Esophagus muscularis mucosa (tissue), 4 donors: ENCODE measurements at places on chromosomes 5 and 9. TPM values are rescaled to one million over a fixed set of nuclear protein-coding genes. Genes with fewer than 3 reads are reported as not detected.

GRCh38 chr9:90478821-90479220 lies 163.8 kb downstream of the DIRAS2 start:
- DNase-seq = no peak

DNA sequence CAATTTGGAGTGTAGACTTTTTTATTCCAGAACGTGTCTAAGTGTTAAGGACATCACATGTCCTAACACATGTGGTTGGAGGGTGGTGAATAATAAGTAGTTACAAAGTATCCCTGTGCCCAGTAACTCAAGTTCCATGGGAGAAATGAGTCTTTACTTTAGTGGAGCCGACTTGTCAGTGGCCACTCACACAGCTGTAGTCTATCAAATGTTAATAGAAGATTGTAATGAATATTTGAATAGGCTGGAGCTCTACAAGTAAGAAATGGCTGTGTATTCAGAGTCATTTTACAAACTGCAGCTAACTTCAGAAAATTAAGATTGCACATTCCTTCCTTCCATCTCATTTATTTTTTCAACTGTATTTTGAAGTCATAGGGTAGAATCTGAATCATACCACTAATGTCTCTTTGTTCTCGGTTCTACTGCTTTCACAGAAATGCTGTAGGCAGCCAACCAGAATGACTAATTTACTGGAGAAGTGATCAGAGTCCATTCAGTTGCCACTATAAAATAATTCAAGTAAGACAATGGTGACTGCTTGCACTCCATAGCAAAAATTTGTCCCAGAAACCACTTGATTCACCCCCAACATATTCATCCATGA lies 394.8 kb downstream of the NR2F1-AS1 start:
- DNase-seq = no peak

Gene DRD1
- total RNA-seq = 0.06 TPM

DNA sequence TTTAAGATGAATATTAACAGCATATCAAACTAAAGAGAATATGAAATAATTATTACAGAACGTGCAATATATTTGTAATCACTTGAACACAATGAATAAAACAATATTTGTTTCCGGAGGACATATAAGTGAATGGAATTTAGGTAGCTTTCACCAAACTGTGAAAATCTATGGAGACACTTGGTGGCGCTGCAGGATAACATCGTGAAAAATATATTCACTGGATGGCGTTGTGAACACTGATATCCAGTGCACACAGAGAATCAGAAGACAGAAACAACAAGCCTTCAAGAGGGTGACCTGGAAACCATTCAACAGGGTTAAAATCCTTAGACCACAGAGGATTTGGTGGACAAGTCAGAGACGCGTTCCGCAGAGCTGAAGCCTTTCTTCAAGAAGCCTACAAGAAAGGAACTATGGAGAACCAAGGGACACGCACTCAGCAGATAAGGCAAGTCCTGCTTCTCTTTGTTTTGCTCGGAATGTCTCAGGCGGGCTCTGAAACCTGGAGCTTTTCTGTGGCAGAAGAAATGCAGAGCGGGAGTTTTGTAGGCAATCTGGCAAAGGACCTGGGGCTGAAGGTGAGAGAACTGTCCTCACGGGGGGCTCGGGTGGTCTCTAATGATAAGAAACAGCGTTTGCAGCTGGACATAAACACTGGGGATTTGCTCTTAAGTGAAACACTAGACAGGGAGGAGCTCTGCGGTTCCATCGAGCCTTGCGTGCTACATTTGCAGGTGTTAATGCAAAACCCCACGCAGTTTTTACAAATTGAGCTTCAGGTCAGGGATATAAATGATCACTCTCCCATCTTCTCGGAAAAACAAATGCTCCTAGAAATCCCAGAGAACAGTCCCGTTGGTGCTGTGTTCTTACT lies at the start of gene PCDHB11:
Gene PCDHB11, plus strand, starts transcription at position 269 of the 877 bp plus-strand sequence. Its CDS starts 148 bp downstream, at position 417.
- DNase-seq = no peak

GRCh38 chr5:98961665-98962344 lies 33.0 kb upstream of the CHD1 start:
- DNase-seq = no peak

Gene OR13C2
- total RNA-seq = 0.34 TPM

Gene CDH9
- not detected for total RNA-seq

DNA sequence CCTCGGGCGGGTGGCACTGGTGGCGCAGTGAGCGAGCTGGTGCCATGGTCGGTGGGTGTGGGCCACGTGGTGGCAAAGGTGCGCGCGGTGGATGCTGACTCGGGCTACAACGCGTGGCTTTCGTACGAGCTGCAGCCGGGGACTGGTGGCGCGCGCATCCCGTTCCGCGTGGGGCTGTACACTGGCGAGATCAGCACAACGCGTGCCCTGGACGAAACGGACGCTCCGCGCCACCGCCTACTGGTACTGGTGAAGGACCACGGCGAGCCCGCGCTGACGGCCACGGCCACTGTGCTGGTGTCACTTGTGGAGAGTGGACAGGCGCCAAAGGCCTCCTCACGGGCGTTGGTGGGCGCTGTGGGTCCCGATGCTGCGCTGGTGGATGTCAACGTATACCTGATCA lies 2.0 kb downstream of the PCDHA4 start:
- no peak for DNase-seq

DNA sequence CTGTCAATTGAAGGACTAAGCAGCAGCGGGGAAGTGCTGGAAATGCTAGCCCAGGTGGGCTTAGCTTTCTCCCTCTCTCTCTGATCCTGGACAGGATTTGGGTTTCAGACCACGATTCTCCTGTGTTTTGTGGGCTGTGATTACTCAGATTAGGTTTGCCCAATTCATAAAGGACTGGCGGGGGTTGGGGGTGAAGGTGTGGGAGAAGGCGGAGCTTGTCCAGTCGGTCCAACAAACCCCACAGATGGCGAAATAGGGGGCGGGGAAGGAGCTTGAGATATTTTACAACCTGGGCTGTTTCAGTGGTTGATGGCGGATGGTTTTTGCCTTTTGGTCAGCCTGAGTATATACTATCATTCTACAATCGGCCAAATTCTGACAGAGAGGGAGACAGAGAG lies 35.2 kb downstream of the PCDHAC2 start:
- no peak for DNase-seq

GRCh38 chr9:87152256-87152655 lies 204.9 kb upstream of the GAS1 start:
- DNase-seq = no peak

Gene INSYN2B
- not detected for total RNA-seq

Gene SMIM15
- total RNA-seq = 17.0 TPM

DNA sequence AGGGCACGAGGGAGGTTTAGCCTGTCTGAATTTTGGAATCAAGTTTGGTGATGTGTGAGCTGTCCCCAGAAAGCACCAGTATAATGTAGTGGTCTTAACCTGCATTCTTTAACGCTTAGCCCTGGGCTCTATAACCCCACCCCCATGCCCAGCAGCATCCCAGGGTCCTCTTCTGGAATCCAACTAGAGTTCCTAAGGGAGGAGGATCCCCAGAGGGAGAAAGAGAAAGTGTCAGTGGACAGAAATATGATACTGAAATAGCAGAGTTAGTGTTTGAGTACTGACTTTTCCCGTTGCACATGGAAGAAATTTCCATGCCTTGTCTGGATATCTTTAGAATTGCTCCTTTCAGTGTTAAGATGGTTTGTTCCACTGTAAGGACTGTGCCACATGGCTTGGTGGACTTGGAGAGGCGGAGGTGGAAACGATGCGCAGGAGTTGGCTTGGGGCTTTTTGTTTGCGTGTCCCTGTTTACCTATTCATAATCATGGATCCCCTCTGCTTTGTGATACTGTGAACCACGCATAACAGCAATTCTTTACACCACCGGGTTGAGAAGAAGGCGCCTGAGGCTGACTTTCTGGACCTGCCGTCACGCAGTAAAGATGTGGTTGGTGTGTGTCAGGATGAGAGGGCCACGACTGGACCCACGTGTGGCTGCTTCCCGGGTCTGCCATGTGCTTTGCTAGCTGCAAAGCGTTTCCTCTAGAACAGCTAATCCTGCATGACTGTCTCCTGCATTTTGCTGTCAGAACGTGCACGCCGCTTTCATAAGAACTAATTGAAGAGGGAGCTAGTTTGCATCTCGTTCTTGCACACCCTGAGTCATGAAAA lies 142.3 kb downstream of the SMARCA2 start:
- DNase-seq = no peak

DNA sequence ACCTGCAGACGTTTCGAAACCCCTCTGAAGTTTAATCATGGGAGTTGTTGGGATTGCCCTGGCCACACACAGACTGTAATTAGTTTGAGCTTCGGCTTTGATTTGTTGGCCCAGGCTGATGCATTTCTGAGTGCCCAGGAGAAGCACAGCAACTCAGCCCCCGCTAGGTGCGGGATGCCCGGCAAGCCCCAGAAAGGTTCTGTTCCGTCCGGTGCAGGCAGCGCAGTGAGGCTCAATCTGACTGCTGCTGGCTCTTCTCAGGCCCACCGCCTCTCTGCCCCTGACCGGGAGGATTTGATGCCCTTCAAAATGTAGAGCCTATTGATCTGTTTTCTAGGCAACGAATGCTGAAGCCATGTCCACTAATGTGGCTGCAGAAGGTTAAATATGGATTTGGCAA lies 73.4 kb upstream of the TAF11L2 start:
- DNase-seq = no peak

DNA sequence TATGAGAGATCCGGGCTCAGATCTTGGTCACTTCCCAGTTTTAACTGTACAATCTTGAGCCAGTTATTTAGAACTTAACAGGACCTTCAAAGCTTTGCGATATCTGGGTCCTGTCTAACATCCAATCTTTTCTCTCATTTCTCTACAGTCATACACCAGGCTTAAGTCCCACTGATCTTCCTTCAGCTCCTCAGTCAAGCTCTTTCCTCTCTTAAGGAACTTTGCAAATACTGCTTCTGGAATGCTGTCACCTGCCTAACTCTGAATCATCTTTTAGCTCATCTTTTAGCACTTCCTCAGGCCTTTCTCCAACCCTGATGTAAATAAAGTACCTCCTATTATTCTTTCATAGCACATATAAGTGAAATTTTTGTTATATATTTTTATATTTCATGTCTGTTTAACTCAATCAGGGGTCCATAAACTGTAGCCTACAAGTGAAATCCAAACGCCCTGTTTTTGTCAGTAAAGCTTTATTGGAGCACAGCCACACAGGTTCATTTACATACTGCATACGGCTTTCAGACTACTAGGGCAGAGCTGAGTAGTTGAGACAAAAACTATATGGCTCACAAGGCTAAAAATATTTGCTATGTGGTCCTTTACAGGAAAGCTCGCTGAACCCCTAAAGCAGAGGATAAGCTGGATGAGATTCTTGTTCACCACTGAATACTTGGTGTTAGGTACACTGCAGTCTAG lies 63.5 kb downstream of the MEF2C start:
- no peak for DNase-seq

DNA sequence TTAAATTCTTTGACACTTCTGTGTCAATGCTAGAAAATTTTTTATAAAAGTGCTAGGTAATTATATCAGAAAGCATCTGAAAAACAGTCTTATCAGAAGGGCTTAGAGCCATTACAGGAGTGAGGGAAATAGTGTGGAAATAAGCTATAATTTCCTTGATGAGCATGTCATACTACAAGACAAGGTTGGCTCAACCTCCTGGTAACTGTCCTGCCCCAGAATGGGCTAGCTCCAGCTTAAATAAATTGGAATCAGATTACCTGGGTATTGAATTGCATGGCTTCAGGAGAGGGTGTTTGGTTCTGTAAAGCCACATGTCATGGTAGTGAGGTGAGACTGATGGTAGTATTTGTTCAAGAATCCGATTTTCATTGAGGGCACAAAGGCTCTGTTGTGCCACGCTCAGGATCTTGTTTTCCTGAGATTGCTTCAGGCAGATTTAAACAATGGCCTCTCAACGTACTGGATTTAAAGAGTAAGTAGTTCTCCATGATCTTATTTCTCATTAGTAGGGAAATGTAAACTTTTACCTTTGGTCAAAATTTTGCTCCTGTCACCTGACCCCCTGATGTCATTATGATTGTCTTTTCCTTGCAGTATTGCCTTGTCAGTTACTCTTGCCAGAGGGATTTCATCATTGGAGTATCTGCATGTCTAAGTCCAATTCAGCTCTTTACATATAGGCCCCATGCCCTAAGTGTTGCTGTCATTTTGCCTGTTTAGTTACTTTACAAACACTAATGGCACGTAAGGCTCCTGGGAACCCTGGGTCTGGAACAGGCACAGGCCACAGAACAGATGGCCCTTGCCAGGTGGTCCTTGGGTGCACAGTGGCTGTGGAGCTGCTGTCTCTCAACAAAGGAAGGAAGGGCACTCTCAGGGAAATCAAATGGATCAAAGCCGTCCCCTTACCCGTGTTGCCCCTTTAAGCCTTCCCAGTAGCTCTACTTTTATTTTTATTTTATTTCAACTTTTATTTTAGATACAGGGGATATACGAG lies 21.3 kb downstream of the TRIO start:
- DNase-seq = peak; percentile 50

GRCh38 chr9:134925011-134925511 lies 7.3 kb upstream of the FCN1 start:
- no peak for DNase-seq

GRCh38 chr5:154277499-154277898 lies 87.0 kb downstream of the GALNT10 start:
- DNase-seq = no peak

GRCh38 chr9:89793124-89793495 lies 188.3 kb downstream of the GADD45G start:
- DNase-seq = no peak

DNA sequence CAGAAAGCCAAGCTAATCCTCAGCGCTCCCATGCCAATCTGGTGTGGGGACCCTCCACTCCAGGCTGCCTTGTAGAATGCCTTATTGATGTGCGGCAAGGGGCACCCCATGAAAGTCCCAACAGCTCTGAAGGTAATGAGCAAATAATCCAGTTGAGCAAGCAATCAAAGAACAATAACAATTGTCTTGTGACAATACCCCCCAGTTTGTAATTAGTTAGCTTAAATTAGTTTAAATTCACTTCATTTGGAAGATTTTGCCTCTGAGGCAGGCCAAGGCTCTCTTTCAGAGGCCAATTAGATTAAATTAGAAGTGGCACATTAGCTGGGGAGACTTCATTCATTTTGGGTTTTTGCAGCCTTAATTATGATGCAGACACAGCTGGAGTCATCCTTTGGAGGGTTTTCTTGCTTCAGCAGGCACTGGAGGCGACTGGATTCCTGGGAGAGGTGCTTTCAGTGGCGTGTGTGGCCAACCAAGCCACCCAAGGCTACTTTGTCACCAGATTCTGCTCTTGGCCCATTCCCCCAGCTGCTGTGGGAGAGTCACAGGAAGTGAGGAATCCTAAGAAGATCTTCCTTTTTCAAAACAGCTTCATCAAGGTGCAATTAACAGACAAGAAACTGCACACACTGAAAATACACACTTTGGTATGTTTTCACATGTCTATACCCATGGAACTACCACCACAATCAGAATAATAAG lies 17.9 kb upstream of the FBP1 start:
- DNase-seq = no peak

Gene FAM163B
- total RNA-seq = not detected

Gene WHRN
- total RNA-seq = 8.1 TPM
